NCI-H774 (cell line): ENCODE measurements at places on chromosomes 5 and 9.

- no peak for DNase-seq
Observed at GRCh38 chr9:18480662-18481093, 6.7 kb downstream of the ADAMTSL1 start.

DNA sequence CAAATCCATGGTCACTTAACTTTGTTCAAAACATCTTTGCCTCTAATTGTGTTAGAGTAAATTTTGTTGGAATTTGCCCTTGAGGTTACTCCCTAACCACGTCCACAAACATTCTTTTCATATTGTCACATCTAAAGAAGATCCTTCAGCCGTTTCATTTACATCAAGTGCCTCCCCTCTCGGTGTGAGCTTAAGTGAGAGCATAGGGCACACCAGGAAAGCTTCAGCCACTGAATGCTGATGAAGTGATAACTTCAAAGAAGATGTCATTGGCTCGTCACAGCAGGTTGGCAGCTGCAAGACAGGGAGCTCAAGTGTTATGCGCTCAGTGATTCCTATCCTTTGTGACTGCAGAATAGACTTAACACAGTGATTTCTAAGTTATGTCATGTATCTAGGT is 49.6 kb upstream of the ADAMTS19 start:
- DNase-seq: no peak

GRCh38 chr9:113989714-113990569 is 88.2 kb downstream of the AMBP start:
- DNase-seq: no peak

DNA sequence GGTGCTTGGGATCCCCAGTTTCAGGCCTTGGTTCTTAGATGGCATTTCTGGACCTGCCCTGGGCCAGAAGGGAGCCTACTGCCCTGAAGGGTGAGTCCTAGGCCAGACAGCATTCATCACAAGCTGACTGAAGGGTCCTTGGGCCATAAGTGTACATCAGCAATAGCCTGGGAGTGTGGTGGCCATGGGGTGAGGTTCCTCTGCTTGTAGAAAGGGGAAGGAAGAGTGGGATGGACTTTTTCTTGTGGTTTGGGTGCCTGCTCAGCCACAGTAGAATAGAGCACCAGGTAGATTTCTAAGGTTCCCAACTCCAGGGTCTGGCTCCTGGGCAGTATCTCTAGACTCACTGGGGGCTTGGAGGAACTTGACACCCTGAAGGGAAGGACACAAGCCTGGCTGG is 95.2 kb upstream of the PHF24 start:
- DNase-seq: no peak

GRCh38 chr5:91177085-91177484 is 206.0 kb downstream of the ARRDC3 start:
- no peak for DNase-seq

DNA sequence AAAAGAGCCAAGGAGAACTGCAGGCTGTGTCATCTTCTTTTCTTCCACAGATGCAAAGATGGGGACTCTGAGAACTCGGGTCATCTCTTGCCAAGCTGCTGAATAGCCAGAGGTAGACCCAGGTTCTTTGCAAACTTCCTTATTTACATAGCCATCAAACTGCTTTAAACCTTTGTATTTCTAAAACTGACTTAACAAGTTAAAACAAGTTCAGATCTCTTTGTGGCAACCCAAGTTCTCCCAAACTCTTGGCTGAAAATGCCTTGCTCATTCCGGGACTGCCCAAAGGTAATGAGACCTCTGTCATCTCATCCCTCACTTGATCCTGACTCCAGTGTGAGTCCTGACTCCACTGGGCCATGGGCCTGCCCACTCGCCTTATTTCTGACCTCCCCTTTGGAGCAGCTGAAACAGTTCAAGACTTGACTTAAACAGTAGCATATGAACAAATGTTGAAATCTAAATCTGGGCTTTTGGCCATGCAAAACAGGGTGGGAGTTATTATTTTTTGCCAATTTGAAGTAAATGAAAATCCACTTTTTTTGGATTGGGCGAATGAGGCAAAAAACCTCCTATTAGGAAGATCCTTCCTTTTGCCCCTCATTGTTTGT is 50.6 kb downstream of the FBXL7 start:
- DNase-seq: no peak

GRCh38 chr5:151348789-151349188 is 1.4 kb upstream of the SLC36A2 start:
- DNase-seq: no peak

GRCh38 chr5:63128018-63128417 is 549.4 kb downstream of the LRRC70 start:
- peak; percentile 12 for DNase-seq

GRCh38 chr9:134293611-134294152 is 32.6 kb upstream of the RXRA start:
- DNase-seq: no peak
